ENCODE measurements at places on chromosomes 1 and 21.

DNA sequence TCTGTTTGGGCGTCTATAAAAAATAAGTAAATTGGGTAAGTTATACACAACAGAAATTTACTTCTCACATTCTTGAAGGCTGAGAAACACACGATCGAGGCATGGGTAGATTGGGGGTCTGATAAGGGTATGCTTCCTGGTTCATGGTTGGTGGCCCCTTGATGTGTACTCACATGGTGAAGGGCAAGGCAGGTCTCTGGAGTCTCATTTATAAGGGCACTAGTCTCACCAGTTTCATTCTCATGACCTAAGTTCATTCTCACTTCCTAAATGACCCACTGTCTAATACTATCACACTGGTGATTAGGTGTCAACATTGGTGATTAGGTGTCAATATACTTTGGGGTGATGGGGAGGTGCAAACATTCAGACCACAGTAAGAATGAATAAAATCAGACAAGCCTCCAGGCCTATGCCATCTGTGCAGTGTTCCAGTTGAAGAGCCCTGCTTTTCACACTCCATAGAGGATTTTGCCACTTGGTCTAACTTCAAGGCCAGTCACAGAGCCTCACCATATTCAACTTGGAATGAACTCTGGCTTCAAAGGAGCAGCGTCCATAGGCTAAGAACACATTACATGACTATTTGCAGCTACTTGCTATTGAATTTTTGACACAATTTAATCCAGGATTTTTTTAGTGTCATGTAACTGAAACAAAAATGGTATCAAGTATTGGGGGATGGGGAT lies 2.5 kb upstream of the GBP4 start:
- no peak for DNase-seq

GRCh38 chr1:145985502-145986439 lies 10.6 kb downstream of the TXNIP start:
- peak; percentile 81 for DNase-seq

- no peak for DNase-seq
Observed at GRCh38 chr21:46674430-46675007, 39.0 kb downstream of the PRMT2 start.

GRCh38 chr21:38858026-38858811 lies 52.5 kb downstream of the ETS2 start:
- DNase-seq = no peak

DNA sequence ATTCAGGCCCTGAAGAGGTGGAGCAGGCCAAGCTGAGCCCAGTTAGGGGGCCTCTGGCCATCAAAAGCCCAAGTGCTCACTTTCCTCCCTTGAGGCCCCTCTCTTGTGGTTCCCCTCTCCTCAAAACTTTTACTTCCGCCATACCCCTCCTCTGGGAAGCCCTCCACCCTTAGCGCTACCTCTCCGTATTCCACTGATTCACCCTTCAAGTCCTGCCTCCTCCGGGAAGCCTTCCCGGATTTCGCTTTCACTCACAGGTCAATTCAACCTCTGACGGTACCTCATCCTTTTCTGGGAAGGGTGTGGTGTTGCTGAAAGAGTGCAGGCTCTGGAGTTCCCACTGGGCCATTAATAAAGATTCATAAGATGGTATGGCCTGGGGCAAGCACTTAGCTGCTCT lies 19.1 kb downstream of the SPOCD1 start:
- no peak for DNase-seq

DNA sequence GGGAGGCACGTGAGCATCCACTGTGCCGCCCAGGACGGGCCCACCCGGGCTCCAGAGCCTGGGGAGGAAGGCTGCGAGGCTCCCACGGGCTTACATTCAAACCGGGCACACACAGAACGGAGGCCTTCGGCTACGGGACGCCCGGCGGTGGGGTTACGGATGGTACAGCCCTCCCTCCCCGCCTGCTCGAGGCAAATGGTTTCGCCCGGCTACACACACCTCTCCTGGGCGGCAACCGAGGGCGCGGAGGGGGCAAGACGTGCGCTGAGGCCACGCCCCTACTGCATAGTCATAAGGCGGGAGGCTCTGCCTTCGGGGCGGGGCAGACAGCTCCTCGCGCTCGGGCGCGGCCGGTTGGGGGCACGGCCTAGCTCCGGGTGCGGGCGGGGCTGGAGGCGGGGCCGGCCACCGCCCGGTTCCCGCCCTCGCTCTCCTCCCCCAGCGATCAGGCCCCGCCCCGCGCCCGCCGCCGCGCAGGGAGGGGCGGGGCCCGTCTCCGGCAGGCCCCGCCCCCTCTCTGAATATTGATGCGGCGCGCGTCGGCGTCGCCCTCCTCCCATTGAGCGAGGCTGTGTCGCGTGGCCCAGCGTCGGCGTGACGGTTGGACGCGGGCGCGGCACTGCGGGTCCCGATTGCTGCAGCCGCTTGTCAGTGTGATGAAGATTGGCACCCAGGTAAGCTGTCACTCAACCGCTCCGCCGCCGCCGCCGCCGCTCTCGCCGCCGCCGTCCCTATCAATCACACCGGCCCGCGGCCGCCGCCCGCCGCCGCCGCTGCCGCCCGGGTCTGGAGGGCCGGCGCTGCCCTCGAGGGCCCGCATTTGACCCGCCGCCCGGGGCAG lies at the start of gene PKNOX1:
PKNOX1 (plus strand) TSS at position 572 of the 841 bp plus-strand sequence. CDS start 29,820 bp downstream, outside the sequence.
- DNase-seq = peak; percentile 94

DNA sequence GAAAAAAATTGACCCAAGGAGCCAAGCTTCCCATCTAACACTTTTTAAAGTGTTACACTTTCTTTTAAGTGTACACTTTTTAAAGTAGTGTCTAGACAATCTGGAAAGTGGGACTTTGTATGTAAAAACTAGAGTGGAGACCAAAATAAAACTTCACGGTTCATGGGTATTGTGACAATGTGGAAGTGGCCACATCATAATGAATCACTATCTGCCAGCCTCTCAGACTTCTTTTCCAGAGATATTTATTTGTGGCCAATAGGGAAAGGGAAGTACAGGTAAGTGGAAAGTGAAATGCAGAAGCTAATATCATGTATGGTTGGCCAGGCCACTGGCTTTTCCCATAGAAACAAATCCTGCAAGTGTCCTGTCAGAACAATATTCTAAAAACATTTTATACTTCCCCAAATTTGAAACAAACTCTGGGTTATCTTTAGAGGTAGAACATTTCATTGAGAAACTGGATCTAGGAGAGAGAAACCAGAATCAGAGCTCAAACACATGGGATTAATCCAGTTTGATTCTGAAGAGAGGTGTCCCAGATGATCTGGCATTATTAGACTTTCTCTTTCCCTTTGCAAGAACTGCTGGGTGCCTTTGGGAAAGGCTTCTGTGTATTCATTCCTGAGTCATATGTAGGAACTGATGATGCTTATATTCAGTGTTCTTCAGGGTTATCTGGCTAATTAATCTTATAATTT lies 2.0 kb downstream of the TNFSF18 start:
- DNase-seq = no peak

DNA sequence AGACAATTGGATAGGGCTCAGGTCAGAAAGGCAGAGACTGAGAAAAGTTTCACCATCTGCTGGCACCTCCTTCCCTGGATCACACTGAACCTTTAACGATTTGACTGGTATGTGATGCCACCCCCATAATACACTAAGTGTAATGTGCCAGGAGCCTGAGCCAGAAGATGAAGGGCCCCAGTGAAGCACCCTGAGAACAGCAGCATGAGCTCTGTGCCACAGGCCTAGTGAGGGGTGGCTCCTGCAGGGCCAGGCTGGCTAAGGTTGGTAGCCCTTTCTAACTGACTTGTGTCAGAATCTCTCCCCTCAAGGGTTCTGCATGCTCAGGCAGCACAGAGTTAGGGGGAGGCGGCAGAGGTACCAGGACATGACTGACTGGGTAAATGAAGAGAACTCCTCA lies 38.9 kb downstream of the ARHGEF11 start:
- DNase-seq = no peak

DNA sequence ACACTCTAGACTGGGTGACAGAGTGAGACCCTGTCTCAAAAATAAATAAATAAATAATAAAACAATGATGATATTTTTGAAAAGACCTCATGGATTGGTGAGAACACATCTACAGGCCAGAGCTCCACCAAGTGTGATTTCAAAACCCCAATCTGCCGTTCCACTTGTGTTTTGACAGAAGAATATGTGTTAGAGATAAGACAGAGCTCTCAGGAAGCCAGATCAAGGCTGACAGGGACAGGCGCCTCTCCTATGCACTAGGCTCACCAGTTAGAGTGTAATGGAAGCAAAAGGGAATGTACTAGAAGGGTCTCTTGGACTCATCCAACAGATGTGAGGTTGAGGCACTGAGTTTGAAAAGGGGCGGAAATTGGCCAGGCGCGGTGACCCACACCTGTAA lies 110.7 kb upstream of the ERRFI1 start:
- DNase-seq = no peak

DNA sequence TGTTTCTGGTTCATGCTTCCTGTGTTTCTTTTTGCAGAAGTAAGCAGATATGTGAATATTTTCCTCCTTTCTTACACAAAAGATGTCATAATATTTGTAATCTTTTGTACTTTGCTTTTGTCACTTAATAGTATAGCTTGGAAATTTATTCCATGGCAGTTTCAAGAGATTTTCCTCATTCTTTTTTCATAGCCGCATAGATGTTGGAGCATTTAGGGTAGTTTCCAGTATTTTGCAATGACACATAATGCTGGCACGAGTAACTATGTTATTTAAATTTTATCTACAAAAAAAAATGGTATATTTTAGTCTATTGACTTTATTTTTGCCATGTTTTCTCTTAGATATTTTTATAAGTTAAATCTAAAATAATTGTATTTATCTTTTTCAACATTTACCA lies 40.7 kb downstream of the AGO3 start:
- no peak for DNase-seq

GRCh38 chr1:201536558-201536957 lies 2.4 kb upstream of the NAV1 start:
- no peak for DNase-seq

All from NCI-H187 treated with DMSO at 0.1 percent for 48 hours (cell line).